ENCODE measurements at places on chromosomes 11 and 22.
A peak's percentile ranks its signal among the peaks of the same experiment; 100 is the strongest.

DNA sequence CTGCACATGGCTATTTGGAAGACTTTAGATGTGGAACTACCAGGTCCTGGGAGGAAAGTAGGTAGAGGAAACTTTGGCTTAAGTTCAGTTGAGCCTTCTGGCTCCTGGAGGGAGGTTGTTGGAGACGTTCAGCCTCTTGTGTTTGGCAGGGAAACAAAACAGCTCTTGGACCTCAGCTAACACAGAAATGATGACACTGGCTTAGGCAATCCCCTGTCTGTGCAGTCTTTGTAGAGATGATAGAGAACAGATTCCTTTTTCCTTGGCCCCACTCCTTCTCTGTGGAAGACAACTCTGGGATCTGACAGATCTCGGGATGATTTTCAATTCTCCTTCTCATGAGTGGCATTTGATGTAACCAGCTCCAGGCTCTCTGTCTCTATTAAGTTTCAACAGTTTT is 428.5 kb downstream of the TMEM135 start:
- DNase-seq, result no peak

GRCh38 chr11:64935359-64936081 is at the start of gene GPHA2:
Gene GPHA2, minus strand, starts transcription at chr11:64935893. Its CDS starts 433 bp downstream, at chr11:64935460.
- no peak for DNase-seq

- no peak for DNase-seq
These were observed 1432.5 kb downstream of the BRD1 start for GRCh38 chr22:48395201-48395600.

DNA sequence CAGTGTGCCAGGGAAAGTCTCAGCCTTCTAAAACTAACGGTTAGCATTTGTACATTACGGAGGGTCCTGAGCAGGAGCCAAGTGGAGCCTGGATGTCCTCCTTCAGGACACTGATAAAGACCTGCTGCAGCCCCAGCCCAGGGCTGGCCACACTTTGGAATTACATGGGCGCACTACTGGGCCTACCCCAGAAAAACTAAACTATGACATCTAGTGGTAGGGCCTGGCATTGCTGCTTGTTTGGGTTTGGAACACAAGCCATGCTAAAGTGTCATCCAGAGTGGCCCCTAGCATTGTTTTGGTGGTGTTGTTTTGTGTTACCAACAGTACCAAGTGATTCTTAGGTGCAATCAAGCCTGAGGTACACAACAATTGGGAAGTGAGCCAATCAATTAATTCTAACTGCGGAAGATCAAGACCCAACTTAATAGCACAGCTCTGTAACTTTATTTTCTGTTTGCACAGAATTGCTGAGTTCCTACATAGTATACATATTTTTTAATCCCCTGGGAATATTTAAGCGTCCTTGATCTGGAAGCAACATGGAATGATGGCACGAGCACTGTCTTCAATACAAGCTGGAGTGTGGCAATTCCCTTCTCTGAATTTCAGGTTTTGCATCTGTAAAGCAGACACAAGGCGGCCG is 340.7 kb downstream of the LARGE1 start:
- DNase-seq, result peak; percentile 21

- DNase-seq, result no peak
These were observed 8.0 kb downstream of the MMP7 start for GRCh38 chr11:102522312-102523188.

GRCh38 chr11:119389611-119390254 is 8.2 kb upstream of the USP2 start:
- DNase-seq, result no peak

DNA sequence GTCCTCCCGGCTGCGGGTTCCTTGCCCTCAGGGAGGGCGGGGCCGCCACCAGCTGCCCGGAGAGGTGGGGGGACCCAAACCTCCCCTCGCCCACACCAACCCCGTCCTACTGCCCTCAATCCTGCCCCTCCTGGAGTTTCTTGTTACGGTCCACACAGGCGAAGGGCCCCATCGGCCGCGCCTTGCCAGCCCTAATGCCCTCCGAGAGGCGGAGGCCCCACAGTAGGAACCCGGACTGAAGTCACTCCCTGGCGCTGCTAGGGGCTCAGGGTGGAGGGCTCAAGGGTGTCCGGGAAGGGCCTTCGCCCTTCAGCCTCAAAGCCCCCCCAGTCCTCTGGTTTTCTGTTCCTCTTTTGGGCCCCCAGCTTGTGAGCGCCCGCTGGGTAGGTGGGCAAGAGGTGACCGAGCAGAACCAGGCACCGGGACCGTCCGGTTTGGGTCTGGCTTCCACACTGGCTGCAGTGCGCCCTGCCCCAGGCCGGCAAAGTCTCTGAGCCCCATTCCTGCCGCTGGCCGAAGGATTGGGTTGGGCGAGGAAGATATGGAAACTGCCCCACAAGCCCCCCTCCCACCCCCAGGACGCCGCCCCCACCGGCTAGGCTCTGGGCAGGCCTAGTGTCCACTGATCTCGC is 24.5 kb downstream of the DUSP8 start:
- no peak for DNase-seq

GRCh38 chr11:99513368-99513767 is 492.6 kb downstream of the CNTN5 start:
- DNase-seq, result no peak

GRCh38 chr11:21769188-21769587 is 423.7 kb upstream of the ANO5 start:
- DNase-seq, result no peak

DNA sequence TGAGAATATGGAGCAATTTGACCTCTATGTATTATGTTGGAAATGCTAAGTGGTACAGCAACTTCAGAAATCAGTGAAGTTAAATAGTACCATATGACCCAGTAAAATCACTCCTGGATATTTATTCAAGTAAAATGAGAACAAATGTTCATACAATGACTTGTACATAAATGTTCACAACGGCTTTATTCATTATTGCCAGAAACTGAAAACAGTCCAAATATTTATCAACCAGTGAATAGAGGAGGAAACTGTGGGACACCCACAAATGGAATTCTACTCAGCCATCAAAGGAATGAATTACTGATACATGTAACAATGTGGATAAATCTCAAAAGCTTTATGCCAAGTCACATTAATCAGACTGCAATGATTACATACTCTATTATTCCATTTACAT is 416.3 kb downstream of the AASDHPPT start:
- no peak for DNase-seq

Data from activated naive CD8-positive, alpha-beta T cell treated with anti-CD3 and anti-CD28 coated beads for 36 hours (primary cell).